ENCODE measurements at places on chromosomes 6 and 20.

DNA sequence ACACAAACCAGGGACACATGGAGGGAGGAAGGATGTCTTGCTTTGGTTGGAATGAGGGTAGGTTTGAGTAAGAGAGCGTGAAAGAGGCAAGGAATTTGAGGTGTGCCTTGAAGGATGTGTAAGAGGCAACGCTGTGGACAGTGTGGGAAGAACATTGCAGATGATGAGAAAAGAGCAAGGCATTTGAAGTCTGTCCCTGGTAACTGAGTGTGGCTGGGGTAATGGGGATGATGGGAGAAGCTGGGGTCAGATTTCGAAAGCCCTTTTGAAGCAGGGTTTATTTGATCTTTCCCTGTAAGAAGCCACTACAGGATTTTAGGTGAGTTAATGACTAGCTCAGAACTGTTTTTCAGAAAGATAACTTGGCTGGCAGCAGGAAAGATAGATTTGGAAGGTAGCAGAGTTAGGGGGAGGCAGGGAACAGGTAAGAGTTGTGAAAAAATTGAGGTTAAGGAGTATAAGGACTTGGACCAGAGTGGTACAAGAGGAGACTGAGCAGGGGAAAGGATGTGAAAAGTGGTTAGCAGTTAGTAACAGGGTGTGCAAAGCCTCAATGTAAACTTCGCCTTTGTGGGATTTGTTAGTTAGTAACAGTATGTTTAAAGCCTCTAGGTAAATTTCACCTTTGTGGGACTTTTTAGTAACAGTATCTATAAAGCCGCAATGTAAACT, 17.7 kb downstream of the UTRN start:
- DNase-seq: no peak

DNA sequence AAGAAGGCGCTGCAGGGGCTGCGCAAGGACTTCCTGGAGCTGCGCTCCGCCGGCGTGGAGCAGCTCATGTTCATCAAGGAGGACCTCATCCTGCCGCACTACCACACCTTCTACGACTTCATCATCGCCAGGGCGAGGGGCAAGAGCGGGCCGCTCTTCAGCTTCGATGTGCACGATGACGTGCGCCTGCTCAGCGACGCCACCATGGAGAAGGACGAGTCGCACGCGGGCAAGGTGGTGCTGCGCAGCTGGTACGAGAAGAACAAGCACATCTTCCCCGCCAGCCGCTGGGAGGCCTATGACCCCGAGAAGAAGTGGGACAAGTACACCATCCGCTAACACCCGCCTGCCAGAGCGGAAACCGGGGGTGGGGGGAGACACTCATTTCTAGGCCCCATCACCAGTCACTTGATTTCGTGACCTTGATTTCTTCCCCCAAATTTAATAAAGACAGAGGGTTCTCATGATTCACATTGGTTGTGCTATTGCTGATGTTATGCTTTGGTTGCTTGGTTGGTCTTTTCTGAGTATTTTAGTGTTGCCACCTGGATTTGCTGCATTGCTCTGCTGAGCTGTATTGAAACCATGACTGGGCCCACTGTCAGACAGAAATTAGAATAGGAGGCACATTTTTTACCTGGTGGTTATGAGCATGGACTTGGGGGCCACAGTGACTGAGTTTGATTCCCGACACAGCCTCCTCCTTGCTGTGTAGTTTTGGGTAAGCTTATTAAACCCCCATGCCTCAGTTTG, 1.5 kb downstream of the FAM50B start:
- DNase-seq: no peak

DNA sequence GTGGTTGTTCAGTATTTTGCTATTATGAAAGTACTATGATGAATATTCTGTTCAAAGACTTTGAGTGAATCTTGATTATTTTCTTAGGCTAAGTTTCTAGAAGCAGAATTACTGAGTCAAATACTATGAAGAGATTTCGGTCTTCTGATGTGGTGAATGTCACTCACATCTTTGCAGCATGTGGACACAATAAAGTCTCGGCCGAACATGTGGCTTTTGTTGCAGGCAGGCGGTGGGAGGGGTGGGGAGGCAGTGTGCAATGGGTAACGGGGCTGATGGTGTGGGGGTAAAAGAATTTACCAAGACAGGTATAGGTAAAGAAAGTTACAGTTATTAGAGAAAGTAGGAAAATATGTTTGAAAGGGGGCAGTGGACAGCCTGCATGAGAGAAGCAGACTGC, 156.4 kb upstream of the DTNBP1 start:
- no peak for DNase-seq

DNA sequence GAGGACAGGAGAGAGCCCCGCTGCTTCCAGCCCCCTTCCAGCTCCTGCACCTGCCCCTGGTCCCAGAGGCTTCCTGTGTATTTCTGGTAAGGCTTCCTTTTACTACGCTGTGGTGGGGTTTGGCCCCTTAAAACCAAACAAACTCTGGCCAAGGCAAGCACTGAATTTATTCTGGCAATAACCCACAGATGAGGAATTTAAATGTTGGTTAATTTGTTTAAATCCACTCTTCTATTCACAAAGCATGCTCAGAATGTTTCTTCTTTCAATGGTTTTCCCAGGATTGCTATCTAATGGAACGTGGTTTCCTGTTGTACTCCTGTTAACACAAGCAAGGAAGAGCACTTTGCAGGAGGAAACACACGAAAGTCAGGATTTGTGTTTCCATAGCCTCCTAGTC, 236.5 kb upstream of the FOXQ1 start:
- DNase-seq: no peak
